ENCODE measurements at places on chromosomes 1 and 21.

DNA sequence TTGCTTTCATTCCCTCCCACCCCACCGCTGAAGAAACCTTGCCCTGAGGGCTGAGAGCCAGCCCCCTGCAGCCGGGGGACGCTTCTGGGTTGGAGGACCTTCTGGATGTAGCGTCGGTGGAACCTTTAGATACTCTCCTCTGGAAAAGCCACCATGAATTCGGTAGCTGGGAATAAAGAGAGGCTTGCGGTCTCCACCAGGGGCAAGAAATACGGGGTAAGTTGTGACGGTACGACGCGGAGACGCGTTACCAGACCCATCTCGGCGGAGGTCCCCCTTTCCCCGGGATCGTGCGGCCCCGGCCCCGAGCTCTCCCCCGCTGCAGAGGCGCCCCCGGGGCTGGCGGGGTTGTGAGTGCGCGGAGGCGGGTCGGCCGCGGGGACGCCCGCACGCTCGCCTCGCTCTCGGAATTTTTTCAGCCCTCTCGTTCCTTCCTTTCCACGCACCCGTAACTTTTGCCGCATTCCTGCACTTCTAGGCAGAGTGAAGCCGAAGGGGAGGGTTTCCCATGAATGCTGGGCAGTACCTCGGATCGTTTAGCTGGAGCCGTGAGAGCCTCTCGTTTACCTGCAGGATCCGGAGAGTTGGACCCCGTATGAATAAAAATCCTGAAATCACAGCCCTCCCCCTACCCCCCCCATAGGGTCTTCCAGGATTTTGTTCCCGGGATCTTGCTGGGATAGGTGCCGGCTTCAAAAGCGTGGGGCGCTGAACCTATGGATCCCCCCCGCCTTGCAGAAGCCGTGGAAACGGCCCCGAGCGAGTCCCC is 671 bp downstream of the KIF26B start:
- DNase-seq = no peak

- no peak for DNase-seq
Measured at GRCh38 chr21:20108016-20108415, 890.2 kb upstream of the NCAM2 start.

DNA sequence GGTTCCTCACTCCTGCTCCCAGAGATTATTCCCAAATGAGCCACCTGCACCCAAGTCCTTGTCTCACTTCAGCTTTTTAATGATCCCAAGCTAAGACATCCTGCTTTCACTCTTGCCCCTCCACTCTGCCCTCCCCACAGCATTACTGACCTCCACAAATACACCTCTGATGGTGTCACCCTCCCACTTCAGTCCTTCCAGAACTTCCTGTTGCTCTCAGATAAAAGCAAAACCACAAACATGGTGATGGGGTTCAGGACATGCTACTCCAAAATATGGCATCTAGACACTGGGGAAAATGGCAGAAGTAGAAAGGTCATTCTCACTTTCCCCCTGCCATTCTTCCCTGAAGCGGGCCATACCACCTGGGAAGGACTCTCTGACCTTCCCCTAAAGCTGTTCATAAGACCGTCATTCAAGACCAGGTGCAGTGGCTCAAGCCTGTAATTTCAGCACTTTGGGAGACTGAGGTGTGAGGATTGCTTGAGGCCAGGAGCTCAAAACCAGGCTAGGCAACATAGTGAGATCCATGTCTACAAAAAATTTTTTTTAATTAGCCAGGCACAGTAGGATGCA is 65.8 kb upstream of the KLHDC7A start:
- DNase-seq = no peak

- DNase-seq = no peak
Measured at GRCh38 chr1:203187689-203188264, 1.3 kb upstream of the CHI3L1 start.

GRCh38 chr1:95003433-95003738 is 69.4 kb downstream of the ALG14 start:
- no peak for DNase-seq

DNA sequence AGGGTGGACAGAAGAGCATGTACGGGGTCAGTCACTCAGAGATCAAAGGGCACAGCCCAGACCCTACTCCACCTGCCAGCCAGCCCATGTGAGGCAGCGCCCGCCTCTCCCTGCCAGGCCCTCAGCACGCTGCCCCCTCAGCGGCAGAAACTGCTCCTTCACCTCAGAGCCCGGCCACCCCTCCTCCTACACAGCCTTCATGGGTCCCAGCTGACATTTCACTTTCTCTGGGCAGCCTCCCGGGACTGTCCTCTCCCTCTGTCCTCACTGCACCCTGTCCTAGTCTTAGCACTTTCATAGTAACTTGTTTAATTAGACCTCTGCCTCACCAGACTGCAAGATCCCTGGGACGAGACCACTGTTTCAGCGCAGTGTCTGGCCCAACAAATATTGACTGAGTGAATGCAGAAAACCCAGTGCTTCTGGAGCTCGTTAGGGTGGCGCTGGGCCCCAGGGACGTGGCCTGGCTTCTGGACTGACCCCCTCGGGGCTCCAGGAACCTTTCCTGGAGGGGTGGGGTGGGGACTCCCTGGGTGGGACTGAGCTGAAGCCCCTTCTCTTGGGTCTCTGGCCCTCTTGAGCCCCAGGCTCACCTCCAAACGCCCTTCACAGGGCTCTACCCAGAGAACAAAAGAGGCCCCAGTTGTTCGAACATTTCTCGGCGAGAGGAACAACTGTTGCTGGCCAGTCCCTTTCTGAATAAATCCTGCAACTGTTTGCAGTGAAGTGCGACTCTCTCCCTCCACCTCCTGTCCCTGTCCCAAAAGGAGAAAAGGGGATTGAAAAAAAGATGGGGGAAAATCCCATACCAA is 114.9 kb downstream of the CASZ1 start:
- no peak for DNase-seq

DNA sequence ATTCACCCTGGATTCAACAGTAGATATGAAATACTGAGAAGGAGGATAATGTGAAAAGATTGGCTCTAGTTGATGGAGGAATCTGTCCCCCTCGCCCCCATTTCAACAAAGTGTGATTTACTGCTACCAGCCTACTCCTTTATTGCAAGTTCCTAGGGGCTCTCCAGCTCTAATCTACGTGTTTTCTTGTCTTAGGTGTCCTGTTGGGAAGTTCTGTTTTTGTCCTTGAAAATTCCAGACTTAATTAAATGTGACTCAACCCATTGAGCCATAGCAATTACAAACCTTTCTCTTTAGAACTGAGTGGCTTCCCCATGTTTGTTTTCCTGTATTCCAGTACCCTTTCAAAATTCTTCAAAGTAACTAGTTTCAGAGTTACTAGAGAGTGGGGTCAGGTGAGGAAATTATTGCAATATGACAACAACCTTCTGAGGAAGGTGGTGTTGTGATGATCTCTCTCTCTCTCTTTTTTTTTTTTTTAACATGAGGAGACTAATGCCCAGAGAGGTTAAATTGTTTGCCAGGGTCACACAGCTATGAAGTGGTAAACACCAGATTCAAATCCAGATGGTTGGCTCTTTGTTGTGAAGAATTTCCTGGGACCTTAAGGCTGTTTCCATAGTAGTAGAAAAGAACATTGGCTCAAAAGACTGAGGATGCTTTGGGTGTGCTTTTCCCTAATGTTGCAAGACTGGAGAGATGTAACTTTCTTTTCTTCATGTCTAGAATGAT is 3.5 kb downstream of the RGL1 start:
- no peak for DNase-seq

GRCh38 chr1:82562448-82562847 is 761.7 kb downstream of the ADGRL2 start:
- no peak for DNase-seq

- DNase-seq = no peak
Measured at GRCh38 chr1:5221451-5221850, 567.0 kb downstream of the AJAP1 start.

DNA sequence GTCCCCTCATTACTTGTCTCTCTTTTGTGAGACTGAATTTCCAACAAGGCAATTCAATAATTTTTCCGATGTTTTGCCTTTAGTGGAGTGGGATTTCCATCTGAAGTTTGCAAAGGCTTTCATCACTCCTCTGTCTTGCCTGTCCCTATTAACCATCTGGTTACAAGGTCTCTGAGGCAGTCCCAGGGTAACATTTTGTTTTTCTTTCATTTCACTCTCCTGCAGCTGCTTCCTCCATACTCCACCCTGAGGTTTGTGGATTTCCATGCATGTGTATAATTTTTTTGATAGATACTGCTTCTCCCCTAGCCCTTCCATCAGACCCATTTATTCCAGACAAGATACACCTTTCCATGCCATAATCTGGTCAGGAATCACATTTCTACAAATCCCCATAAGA is 366.8 kb downstream of the PTBP2 start:
- no peak for DNase-seq

GRCh38 chr1:162056043-162056442 is 13.4 kb upstream of the NOS1AP start:
- DNase-seq = peak; percentile 65

- no peak for DNase-seq
Measured at GRCh38 chr21:43916691-43917514, 51.9 kb downstream of the AGPAT3 start.

DNA sequence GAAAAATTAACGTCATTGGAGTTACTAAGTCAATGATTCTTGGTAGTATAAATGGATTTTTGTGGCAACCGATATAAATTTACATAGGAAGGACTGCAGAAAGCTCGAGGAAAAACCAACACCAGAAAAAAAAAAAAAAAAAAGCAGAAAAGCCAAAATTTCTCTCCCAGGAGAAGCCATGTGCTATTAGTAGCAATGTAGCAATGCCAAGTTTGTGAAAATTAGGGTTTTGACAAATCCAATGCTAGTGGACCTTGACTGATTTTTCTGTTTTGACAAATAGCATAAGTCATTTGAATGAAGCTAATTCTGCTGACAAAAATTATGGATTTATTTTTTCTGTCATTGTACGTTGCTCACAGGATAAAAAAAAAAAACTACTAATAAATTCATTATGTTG is 1561.9 kb downstream of the MRPL39 start:
- DNase-seq = no peak

- no peak for DNase-seq
Measured at GRCh38 chr1:230148768-230149469, 81.9 kb downstream of the GALNT2 start.

DNA sequence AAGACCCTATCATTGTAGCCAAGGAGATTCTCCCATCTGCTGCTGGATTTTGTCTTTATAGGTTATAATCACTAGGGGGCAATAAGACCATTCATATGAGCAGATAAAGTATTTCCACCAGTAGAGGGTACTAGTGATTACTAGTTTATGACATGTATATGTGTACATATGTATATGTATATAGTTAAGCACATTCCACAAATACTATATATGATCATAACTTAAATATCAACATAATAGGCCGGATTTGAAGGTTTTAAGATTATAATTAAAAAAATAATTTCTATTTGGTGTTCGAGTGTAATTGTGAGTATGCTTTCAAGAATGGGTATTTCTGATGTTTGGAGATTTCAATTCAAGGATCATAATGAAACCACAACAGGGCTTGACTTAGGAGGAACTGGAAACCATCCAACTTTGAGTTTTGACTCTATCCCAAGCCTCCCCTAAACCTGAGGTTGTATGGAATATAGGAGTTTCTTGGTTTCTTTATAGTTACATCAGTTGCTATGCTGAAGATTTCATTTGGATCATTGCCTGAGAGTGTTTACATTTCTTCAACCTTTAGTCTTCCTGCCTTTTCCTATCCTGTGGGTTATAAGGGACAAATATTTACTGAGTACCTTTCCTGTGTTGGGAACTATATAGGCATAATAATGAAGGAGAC is 16.9 kb downstream of the TCEANC2 start:
- peak; percentile 36 for DNase-seq

DNA sequence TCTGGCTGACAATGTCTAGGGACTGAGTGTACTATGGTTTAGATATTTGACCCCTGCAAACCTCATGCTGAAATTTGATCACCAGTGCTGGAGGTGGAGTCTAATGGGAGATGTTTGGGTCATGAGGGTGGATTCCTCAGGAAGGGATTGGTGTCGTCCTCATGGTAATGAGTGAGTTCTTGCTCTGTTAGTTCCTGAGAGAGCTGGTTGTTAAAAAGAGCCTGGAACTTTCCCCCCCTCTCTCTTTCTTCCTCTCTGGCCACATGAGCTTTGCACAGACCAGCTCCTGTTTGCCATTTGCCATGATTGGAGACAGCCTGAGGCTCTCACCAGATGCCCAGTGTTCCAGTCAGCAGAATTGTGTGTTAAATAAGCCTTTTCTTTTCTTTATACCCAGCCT is 36.6 kb upstream of the CNIH3 start:
- DNase-seq = no peak

DNA sequence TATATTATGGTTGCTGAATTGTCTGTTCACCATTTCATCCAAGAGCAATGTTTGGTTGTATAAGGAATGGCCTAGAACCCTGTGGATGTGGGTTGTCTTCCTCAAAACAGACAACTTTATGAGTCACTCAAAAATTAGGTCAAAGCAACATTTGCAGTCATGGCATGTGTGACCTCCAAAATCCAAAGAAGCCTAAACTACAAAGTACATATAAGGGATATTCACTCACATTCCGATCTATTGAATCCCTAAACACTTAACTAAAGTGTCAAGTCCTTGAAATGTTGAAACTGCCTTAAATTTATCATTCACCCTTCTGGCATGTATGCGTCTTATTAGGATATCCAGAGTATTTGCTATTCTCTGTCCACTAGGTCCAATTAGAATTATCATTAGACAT is 491.5 kb downstream of the NUF2 start:
- no peak for DNase-seq

DNA sequence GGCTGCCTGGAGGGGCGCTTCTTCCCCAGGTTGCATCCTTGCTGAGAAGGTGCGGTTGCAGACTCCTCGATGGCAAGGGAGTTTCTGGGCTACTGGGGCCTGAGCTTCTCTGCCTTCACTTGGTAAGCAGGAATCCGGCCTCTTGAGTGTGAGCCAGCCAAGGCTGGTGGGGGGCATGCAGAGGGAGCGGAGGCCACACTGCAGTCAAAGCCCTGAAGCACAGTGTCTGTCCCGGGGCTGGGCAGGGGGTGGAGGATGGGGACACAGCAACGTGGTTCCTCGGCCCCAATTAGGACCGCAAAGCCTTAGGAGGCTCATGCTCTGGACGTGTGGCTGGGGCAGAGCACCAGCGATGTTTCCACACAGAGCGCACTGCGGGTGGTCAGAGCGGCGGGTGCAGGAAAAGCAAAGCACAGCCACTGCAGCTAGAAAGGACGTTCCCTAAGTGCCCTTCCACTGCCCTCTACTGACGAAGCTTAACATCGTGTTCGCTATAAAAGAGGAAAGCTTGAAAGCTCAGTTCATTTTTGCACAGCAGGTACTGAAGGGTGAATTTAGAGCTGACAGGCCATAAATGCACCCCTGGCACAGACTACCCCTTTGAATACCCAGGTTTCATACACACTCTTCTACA is 60.7 kb upstream of the COG2 start:
- no peak for DNase-seq

GRCh38 chr1:169604781-169605560 is 18.7 kb upstream of the F5 start:
- no peak for DNase-seq

Measured in NCI-H2107 (cell line).